ENCODE measurements at places on chromosomes 1 and 21.

- no peak for DNase-seq
Measured at GRCh38 chr21:41559658-41560631, 52.0 kb upstream of the TMPRSS2 start.

- peak; percentile 99 for DNase-seq
Measured at GRCh38 chr1:39701049-39701439, 9.8 kb upstream of the HPCAL4 start.

DNA sequence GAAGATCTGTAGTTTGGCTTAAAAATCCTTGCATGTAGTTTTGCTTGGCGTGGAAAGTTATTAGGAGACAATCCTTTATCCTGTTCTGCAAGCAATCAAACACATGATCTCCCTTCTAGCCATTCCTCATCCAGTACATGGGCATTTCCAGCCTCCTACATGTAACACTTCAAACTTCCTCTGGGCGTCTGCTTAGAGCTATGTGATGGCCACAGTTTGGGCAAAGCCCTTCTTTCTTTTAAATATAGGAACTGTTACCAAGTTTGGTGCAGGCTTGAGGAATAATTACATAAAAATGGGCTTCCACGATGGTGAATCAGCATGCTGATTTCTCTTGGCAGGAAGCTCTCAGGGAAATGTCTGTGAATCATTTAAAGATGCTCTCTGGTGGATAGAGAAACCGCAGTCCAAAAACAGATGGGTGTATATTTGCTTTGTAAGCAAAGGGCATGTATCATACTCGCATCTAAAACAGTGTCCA is 176.9 kb upstream of the FMN2 start:
- DNase-seq: no peak

DNA sequence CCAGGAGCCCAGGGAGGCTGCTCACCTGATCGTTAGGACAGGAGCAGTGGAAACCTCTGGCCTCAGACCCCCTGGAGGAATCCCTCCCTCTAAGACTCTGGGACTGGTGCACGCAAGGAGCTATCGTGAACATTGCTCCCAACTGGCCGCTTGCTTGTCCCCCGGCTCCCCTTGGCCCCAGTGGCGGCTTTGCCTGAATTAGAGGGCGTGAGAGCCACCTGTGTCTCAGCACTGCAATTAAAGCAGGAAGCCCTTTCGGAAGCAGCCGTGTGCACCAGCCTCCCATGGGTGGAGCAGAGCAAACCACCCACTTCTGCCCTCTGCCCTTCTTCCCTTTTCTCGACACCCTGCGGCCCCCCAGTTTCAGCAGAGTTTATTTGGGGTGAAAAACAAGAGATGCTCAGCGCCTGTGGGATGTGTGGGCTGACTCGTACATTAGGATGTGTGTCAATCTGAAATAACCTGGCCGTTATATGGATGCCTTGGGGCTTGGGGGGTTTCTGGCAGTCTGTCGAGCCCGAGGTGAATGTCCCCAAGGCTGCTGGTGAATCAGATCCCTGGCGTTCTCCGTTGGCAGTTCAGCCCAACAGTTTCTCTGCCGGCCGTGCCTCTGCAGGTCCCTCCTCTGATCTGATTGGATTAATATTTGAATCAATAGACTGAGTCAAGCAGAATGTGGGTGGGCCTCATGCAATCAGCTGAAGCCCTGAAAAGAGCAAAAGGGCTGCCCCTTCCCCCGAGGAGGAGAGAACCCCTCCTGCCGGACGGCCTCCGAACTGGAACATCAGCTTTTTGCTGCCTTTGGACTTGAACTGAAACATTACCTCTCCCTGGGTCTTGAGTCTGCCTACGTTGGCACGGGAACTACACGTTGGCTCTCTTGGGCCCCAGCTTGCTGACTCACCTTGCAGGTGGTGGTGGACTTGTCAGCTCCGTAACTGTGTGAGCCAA is 7.3 kb upstream of the UMODL1 start:
- peak; percentile 32 for DNase-seq

DNA sequence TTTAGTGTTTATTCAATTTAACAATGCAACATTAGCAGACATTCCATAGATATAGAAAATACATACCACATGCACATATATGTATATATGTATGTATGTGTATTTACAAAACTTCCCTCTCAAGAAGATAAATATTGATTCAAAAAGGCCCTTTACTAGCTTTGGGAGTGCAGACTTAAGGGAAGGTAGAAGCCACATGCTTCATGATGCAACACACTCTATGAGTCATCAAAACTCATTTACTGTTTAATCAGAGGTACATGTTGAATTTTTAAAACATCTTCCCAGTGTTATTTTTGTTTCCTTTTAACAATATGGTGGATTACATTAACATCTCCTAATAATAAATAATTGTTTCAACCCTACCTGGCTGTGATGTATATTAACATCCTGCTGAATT is 61.4 kb upstream of the KIRREL1 start:
- no peak for DNase-seq

- DNase-seq: no peak
Measured at GRCh38 chr1:151822404-151822803, 9.2 kb downstream of the RORC start.

GRCh38 chr1:88803444-88803843 is 87.9 kb downstream of the GTF2B start:
- no peak for DNase-seq

GRCh38 chr1:15343729-15344128 is 66.0 kb upstream of the EFHD2 start:
- DNase-seq: no peak

GRCh38 chr1:184143449-184143848 is 91.9 kb downstream of the TSEN15 start:
- no peak for DNase-seq

GRCh38 chr1:89670163-89670562 is 37.2 kb downstream of the LRRC8C start:
- no peak for DNase-seq

GRCh38 chr1:93437976-93438605 is 9.8 kb upstream of the FNBP1L start:
- DNase-seq: peak; percentile 27

- DNase-seq: no peak
Measured at GRCh38 chr21:42535602-42536171, 22.0 kb downstream of the SLC37A1 start.
